ENCODE measurements at places on chromosomes 3 and 15. TPM values are rescaled to one million over a fixed set of nuclear protein-coding genes. Genes with fewer than 3 reads are reported as not detected.

GRCh38 chr15:90400005-90400758 is 12.1 kb downstream of the IQGAP1 start:
- no peak for DNase-seq

DNA sequence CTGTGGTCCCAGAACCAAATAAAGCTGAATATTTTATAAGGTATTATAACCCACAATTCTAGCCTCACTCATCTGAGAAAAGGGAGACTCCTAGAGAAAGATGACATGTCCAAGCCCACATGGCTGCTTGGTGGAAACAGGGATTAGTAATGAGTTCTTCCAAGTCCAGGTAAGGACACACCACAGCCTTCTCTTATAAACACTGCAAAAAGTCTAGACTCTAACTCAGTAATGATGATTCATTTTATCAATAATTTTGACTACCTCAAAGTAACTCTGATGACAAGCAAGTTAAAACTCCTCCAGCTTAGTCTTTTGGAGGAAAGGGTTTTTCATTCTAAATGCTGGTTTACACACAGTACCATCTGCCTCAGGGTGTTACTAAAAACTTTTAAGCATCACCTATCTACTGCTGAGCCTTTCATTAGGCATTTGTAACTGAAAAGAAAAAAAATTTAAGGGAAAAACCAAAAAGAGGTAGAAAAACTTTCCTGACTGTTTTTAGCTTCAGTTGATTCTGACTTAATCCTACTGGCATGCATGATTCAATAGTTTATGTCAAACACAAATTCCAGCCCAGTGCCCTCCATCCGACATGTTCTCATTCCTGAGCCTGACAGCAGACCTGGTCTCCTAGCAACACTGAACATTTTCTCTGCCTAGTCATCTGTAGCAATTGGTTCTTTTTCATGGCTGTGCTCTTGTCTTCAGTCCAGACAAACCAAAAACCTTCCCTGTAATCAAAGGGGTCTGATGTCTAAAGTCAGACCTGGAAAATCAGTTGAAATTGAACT is 43.9 kb downstream of the P3H2 start:
- peak; percentile 100 for DNase-seq

FSIP1 gene
- 0.69 TPM for total RNA-seq

DNA sequence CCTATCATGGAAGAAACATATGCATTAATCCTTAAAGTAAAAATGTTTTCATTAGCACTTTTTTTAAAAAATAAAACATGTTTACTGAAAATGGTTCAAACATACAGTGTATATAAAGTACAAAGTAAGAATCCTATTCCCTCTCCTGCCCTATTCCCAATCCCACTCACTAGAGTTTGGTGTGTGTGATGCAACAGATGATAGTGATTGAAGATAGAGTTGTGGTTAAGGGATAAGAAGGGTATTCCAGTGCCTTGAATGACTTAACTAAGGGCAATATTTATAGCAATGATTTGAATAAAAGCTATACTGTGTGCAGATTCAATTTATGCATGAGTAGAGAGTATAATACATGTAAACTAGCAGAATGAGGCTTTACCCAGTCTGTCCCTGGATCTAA is 18.1 kb downstream of the ZNF280D start:
- DNase-seq, result no peak

GRCh38 chr3:109116031-109116430 is 1.9 kb downstream of the MORC1 start:
- no peak for DNase-seq

DNA sequence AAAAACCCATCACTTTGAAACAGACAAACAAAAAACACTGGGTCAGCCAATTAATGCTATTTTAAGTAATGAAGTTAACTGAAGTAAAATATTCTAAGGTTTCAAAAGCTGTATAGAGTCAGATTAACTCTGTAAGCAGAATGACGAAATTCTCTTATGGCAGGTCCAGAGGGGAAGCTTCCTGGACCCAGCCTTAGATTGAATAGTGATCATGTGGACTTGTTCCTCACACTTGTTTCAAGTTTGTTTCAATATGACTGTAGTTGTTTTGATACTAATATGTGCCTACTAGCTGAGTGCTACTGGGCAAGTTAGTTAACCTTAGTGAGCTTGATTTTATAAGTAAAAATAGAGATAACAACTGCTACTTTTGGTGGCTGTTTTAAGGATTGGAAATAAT is 32.6 kb downstream of the PLS1 start:
- DNase-seq, result no peak

DNA sequence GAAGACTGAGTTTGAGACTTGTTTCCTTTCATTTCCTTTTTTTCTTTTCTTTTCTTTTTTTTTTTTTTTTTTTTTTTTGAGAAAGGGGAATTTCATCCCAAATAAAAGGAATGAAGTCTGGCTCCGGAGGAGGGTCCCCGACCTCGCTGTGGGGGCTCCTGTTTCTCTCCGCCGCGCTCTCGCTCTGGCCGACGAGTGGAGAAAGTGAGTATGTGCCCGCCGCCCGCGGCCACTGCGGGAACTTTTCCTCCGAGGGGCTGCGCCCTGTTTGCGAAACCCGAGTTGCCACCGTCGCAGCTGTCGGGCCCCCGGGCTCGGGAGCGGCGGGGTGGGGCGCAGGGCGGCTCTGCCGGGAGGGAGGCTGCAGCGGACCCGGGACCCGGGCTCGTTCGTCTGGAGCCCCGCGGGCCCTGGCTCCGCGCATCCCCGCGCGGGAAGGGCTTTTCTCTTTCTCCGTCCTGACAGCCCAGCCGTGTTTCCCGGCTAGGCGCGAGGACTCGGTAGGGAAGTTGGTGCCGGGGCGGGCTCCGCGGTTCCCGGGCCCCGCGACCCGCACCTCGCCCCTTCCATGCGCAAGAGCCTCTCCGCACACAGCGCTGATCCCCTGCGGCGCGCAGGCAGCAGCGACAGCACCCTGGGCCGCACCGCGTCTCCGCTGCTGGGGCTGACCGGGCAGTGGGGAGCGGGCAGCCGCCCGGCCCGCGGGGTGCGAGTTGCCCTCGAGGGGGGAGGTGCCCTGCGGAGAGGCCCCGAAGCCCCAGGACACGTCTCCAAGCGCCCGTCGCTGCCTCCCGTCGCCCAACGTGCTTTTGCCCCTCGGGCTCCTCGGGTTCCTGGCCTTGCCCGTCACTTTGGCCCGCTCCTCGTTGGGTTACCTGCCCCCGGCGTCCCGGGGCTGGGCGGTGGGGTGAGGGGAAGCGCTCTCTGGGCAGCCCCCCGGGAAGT is 1.4 kb downstream of the IGF1R start:
- DNase-seq, result no peak

DNA sequence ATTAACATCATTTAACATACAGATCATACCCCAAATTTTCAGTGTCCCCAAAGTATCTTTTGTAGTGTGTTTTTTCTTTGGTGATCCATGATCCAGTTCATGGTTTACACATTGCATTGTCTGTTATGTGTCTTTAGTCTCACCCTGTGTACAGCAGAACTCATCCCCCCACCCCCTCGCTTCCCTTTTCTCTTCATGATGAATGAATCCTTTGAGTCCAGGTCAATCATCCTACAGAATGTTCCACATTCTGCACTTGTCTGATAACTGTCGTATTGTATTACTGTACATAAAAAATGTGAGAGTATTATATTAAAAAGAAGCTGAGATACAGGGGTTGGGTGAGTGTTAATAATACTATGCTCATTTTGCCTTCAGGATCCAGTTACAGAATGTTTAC is 14.6 kb upstream of the NIT2 start:
- DNase-seq, result no peak

DNA sequence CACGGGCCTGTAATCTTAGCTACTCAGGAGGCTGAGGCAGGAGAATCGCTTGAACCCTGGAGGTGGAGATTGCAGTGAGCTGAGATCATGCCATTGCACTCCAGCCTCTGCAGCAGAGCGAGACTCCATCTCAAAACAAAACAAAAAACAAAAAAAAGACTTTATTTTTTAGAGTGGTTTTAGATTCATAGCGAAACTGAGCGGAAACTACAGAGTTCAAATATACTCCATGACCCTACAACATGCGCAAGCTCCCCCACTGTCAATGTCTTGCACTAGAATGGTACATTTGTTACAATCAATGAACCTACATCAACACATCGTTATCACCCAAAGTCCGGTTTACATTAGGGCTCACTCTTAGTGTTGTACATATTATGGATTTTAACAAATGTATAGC is 2.2 kb upstream of the CRTAP start:
- DNase-seq, result no peak

- no peak for DNase-seq
Observed at GRCh38 chr15:91508633-91509032, 344.9 kb upstream of the SLCO3A1 start.

CTXN2 gene
- total RNA-seq, result 0.05 TPM

FETUB gene
- not detected for total RNA-seq

DNA sequence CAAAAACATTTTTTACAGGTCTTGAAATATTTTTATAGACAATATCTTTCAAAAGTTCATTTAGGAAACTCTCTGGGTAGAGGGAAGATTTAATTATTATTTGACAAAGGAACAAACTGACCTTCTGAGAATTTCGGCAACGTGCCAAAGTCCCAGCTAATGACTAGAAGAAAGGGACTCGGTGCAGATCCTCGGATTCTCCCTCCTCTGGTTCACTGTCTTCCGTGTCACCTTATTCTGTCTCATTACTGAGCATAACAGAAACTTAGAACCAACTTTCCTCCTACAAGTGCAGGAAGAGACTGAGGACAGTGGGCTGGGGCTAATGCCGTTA is 339.1 kb downstream of the MECOM start:
- no peak for DNase-seq

KIF23 gene
- total RNA-seq, result 30.4 TPM

IQCF5 gene
- not detected for total RNA-seq

SEMA6D gene
- total RNA-seq, result 7.1 TPM

DNA sequence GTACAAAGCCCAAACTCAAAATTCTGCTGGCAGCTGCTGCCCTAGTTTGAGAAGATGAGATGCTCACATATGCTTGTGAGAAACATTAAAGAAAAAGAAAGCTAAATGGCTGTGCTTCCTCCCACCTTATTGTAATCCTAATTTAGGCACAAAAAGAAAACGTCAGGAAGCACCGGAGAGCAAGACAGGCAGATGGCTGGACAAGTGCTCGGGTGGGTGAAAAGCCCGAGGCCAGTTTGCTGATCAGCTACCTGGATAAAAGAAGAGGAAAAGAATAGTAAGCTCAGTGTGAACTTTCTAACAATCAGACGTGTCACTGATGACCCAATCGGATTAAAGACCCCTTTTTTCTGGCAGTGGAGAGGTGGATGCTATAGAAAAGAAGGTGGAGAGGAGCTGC is 368.0 kb upstream of the ATP10A start:
- no peak for DNase-seq

DNA sequence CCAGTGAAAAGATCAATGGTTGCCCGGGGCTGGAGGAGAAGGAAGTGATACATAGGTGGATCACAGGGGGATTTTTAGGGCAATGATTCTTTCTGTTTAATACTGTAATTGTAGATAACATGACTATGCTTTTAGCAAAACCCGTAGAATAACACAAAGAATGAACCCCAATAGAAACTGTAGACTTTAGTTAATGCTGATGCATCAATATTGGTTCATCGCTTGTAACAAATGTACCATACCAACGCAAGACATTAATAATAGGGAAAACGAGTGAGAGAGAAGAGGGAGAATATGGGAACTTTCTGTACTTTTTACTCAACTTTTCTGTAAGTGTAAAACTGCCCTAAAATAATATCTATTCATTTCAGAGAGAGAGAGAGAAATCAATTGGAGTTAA is 383.3 kb upstream of the ATP11B start:
- DNase-seq, result no peak

TICRR gene
- 0.65 TPM for total RNA-seq

PRTG gene
- 19.0 TPM for total RNA-seq

CISH gene
- total RNA-seq, result 1.9 TPM

ZNF502 gene
- total RNA-seq, result 7.2 TPM

GRCh38 chr3:17535274-17535673 is 207.2 kb downstream of the TBC1D5 start:
- no peak for DNase-seq

- peak; percentile 98 for DNase-seq
Observed at GRCh38 chr3:188687389-188687788, 484.4 kb upstream of the TPRG1 start.

KLHL25 gene
- total RNA-seq, result 7.1 TPM

DNA sequence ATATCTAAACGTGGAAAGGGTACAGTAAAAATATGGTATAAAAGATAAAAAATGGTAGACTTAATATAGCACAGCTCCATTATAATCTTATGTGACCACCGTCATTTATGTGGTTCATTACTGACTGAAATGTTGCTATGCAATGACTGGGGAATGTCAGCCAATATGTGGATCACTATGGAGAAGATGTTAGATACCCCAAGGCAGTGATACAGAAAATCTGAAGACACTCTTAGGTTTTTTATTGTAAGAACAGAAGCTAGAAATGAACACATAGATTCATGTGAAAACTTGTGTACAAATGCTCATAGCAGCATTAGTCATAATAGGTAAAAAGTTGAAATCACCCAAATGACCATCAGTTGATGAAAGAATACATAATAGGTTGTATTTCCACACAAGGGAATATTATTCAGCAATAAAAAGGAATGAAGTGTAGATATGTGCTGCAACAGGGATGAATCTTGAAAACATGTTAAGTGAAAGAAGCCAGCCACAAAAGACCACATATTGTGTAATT is 18.4 kb downstream of the MEF2A start:
- no peak for DNase-seq

- no peak for DNase-seq
Observed at GRCh38 chr3:72274493-72275330, 489.8 kb upstream of the PROK2 start.

DNA sequence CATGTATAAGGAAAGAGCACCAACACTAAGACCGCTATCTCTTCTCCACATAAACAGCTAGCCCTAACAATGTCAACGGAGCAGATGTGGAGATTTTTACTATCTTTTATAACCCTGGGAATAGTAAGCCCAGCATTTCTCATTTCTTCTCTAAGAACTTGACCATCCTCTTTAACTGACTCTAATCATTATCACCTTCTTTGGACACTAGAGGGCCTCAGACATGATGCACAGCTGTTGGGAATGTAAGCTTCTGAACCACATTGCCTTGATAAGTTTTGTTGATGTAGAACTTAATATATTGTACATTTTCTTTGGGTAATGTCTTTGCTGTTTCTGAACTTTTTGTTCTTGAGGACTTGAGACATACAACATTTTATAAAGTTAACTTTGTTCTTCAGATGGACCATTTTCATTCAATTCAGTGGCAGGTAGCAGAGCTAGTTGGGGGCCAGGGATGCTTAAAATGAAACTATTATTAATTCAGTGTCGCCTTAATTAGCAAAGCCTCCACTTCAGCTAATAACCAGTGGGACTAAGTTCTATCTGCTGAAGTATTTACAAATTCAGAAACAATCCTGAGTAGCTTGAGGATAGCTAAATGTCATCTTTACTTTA is 9.6 kb upstream of the TAGLN3 start:
- peak; percentile 83 for DNase-seq

FBXW12 gene
- not detected for total RNA-seq

DNA sequence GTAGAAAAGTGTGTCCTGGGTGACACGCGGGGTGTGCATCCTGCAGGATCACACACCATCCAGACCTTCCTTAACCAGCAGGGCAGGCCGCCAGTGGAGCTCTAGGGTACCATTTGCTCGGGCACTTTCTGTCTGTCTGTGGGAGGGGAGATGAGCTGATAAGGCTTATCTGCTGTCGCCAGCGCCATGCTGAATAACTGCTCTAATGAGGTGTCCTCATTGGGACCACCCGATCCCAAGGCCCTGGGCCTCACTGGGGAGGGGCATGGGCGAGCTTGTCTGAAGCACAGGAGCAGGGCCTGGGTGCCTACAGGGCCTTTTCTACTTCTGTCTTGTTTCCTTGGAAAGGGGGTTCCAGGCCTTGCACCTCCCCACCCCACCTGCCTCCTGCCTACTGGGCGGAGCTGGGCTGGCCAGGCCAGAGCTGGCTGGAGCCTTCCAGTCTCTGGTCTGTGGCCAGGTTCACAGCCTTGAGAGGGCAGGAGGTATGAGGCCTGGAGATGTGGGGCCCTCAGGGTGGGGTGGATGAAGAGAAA is 2.5 kb upstream of the GATA2 start:
- no peak for DNase-seq
